ENCODE measurements at places on chromosomes 1 and 21.
A peak's percentile ranks its signal among the peaks of the same experiment; 100 is the strongest.

- no peak for DNase-seq
These were observed 53.6 kb upstream of the MUTYH start for GRCh38 chr1:45393718-45394302.

DNA sequence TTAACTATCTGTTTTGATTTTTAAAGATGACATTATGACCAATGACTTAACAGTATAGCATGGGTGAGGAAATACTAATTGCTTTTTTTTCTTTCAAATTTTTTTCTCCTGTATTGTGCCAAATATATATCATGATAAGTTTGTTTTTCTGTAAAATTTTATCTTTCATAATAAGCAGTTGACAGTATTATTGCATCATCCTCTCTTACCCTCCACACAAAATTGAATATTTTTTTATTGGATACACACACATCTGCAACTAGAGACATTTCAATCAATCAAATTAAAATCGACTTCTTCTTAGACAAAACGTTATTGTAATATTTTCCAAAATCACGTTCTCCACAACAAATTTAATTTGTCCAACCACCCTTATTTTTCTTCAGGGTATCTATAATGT lies 330.4 kb upstream of the BRINP3 start:
- no peak for DNase-seq

- DNase-seq = no peak
These were observed 27.2 kb downstream of the CD34 start for GRCh38 chr1:207883660-207884250.

DNA sequence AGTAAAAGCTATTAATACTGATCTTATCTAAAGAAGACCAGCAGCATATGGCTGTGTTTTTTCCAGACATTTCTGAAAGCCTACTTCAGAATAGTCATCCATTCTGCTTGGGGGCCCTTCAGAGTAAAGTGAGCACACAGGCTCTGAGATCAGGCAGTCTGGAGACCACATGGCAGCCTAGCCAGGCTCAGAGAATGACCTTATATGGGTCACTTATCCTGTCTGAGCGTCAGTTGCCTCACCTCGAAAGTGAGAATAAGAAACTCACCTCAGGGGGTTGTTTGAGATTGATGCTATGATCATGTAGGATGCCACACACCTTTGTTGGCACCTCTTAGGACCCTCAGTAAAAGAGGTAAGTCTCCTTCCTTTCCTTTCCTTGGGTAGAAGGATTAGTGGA lies 270.4 kb downstream of the GRIK1 start:
- no peak for DNase-seq

GRCh38 chr1:233229288-233229687 lies 66.2 kb downstream of the PCNX2 start:
- no peak for DNase-seq

DNA sequence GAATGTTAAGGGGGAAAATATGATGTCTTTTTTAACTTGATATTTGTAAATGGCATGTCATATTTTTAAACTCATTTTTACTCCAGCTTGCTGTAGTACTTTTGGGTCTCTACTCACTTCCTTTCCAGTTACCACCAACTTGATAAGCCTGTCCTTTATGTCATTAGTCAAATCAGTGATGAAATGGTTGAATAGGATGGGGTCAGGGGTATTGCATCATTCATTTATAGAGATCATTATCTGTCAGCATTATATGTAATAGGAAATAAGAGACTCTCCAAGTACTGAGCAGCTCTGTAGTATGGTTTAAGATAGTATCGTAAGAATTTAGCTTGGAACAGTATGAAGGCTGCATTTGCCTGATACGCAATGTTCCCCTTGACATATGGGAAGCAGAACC lies 227.3 kb downstream of the BRINP3 start:
- no peak for DNase-seq

DNA sequence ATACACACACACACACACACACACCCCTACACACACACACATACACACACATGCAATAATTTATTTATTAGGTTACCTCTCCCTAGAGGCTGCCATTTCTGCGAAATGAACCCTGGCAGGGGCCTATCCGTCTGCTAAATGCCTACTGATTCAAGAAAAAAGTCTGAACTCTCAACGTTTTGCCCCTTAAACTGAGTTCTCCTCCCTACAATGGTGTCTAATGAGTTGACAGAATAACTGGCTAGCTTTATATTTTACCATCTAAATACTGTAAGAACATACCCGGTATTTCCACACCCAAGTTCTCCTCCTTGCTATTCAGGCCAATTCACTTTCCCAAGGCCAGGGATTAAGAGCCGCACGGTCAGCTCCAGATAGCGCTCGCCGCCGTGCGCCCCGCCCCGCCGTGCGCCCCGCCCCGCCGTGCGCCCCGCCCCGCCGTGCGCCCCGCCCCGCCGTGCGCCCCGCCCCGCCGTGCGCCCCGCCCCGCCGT lies 339 bp upstream of the RNPC3 start:
- peak; percentile 53 for DNase-seq

DNA sequence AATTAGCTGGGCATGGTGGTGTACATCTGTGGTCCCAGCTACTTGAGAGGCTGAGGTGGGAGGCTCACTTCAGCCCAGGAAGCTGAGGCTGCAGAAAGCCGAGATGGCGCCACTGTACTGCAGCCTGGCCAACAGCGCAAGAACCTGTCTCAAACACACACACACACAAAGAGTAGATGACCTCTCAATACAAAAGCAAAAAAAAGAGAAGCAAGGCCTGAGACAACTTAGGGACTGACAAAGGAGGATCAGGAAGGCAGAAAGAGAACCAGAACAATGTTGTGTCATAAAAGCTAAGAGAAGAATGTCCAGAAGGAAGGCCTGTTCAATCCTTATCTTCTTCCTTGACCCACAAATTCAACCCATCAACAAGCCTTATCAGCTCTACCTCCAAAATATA lies 18.5 kb downstream of the WASF2 start:
- DNase-seq = no peak

GRCh38 chr1:1599030-1599934 lies 653 bp downstream of the FNDC10 start:
- peak; percentile 43 for DNase-seq

DNA sequence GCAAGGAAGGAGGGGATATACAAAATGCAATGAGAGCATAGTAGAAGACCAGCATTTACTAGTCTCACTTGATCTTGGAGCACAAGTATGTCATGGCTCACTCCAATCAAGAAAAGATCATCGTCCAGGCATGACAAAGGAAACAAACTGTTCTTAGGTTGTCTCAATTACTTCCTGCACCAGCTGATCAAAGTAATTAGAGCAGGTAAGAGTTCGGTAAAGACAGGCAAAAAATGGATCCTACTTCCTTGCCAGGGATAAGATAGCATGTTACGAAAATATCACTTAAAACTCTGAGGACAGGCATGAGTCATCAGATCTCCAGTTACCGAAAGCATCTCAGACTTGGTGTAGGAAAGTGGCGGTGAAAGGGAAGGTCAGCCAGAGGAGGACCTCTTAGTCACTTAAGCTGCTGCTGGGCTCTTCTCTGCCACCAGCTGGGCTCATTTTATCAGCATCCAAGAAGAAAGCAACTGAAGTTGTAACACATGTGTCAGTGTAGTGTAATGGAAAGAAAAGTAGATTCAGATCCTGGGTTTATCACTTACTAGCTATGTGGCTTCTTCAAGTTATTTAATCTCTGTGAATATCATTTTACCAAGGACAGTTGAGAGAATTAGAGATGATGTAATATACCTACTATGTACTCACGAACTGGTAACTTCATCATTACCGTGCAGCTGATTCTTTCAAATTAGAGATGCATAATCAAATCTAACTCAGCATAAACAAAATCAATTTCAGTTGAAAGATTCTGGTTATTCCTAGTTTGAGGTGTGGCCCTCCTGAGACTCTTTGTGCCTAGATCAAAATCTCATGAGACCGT lies 46.8 kb downstream of the XCL1 start:
- peak; percentile 29 for DNase-seq

DNA sequence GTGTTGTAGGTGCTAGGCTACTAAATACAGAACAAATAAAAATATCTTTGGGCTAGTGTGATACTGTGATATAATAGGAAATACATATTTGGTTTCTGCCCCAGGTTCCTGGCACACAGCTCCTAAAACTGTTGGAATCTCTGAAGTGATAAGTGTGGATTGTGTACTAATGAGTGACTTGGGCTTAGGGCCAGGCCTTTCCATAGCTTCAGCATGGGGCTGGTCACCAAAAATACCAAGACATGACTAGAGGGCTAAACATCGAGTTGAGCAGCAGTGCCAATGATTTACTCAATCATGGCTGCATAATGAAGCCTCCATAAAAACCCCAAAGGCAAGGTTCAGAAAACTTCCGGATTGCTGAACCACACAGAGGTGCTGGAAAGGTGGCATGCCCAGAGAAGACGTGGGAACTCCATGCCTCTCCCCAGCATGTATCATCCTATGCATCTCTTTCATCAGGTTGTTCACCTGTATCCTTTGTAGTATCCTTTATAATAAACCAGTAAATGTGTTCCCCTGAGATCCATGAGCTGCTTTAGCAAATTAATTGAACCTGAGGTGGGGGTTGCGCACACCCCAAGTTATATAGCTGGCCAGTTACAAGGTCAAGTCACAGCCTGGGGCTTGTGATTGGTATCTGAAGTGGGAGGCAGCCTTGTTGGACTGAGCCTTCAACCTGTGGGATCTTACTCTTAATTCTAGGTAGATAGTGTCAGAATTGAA lies 51.6 kb downstream of the ZMYM4 start:
- DNase-seq = peak; percentile 56

DNA sequence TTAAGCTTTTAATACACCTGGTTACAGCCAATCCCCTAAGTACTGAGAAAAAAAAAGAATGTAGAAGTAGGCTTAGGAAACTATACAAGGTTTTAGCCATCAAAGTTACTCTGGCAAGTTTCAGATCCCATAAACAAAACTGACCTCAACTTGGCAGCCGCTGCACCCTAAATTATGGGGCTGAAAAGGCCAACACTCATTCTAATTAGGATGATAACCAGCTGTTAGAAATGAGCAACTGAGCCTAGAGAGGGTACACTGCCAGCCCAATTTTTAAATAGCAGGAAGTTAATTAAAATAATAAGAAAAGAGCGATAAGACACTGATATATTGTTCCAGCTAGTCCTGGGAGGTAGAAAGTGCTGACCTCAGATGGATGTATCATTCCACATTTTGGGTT lies 105.7 kb upstream of the VAV3 start:
- DNase-seq = no peak

DNA sequence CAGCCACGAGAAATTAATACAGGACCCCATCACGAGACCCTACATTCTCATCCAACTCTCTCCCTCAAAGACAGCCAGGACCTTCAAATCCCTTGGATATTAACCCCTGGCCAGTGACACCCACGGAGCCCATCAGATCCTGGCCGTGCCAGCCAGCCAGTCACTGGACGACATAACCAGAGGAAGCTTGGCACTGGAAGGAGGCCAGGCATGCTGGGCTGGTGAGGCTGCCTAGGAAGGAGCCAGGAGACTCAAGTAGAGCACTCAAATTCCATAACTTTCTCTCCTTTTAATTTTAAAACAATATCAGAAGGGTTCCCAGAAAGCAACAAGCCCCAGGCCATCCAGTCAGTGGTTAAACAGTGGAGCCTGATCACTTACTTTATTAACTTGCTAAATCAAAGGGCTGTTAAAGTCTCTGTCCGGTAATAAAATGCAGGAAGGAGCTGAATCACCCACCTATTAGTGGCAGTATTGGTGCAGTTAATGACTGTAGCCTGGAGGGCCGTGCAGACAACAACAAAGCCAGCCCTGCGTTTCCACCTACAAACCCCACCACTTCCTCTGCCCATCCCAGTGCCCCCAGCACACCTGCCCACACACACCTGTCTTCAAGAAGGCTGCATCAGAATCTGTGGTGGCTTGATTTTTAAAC lies 78.0 kb downstream of the HIVEP3 start:
- DNase-seq = no peak

DNA sequence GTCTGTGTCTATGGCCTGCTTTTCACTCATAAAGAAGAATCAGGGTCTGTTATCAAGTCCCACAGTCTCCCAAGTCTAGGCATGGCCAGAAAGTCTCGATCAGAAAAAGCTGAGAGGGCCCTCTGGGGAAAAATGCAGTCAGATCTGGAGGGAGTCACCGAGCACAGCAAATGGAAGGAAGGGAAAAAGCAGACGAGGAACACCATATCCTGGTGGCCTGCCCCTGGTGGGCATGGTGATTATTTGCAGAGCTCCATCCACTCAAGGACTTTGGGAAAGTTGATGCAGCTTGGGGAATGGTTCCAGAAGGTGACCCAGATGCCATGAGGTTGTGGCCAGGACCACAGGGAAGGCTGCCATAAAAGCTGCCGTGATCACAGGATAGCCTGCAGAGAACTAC lies 189.1 kb downstream of the CLIC6 start:
- no peak for DNase-seq

DNA sequence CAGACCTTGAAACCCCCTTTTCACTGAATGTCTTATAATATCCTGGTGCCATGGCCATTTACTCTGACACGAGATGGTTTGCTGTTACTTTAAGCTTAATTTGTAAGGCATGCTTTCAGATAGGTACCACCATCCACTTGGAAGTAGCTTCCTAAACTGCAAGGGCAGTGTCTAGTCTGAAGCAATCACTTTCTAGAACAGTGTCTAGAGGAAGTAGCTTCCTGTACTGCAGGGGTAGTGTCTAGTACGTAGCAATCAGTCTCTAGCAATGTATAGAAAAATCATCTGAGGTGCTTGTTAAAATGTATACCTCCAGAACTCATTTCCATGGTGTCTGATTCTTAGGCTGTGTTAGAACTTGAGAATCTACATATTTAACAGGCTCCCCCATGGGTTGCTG lies 42.5 kb downstream of the ZBTB40 start:
- no peak for DNase-seq

DNA sequence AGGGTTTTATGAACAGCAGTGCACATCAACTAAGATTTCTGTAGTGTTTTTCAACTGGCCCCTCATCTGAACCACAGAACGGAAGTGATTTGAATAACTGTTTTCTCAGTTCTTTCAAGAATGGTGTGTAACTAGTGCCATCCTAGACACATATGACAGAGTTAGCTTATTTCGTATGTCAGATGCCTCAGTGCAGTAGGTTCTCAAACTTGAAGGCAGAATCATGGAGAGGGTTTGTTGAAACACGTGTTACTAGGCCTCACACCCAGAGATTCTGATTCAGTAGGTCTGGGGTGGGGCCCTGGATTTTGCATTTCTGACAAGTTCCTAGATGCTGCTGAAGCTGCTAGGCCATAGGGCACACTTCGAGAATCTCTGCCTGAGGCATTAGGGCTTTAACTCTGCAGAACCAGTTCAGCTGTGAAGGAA lies 49.0 kb downstream of the SCCPDH start:
- no peak for DNase-seq

GRCh38 chr1:116851846-116852245 lies 57.9 kb upstream of the PTGFRN start:
- DNase-seq = no peak

DNA sequence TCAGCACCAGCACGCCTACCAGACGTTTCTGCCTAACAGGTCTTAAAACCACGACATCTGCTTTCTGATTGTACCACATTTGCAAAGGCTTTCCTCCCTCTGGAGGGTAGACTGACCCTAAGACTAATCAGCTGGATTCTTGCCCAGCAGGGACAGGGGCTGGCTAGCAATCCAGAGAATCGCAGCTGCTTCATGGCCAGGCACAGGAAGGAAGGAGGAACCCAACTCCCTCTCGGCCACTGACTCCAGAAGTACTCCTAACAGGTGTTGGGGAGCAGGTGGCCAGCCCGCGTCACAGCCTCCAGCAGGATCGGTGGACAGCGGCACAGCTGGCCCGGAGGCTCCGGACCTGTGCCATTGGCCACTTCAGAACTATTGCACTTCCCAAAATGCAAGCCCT lies 180.8 kb downstream of the NPHP4 start:
- DNase-seq = no peak
